Adrenal gland (tissue), 19 donors: ENCODE measurements at places on chromosomes 5 and 9. TPM values are rescaled to one million over a fixed set of nuclear protein-coding genes. Genes with fewer than 3 reads are reported as not detected.

GRCh38 chr5:172102218-172102870 lies 85.7 kb downstream of the STK10 start:
- H3K4me3 ChIP-seq, result no peak overlapping the region
- H3K27ac ChIP-seq, result no peak overlapping the region
- no peaks in the 10 kb centered on the region for H3K27me3 ChIP-seq

DNA sequence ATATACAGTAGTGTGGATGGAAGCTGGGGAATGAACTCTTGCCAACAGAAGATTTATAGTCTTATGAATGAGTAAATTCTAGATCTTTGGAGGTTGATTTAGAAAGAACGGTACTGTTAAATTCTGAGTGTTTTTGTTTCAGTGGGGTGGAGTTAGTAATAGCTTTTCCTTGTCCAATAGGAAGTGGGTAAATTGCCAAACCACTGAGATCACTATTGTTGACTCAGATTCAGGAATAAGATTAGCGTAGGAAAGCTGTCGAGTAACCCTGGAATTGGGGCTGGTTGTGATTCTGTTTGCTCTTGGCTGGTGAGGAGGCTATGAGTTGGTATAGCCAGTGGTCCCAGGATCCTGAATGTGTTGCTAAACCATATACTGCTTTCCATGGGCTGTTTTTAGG lies 155.6 kb downstream of the ARHGAP26 start:
- H3K4me3 ChIP-seq, result no peak overlapping the region
- no peaks in the 10 kb centered on the region for H3K4me1 ChIP-seq
- no peaks in the 10 kb centered on the region for H3K36me3 ChIP-seq

GRCh38 chr5:143923634-143924266 lies 111.8 kb downstream of the HMHB1 start:
- no peak overlapping the region for H3K27ac ChIP-seq
- DNase-seq, result no peak
- H3K36me3 ChIP-seq, result no peaks in the 10 kb centered on the region
- no peak overlapping the region for H3K4me3 ChIP-seq
- H3K4me1 ChIP-seq, result no peaks in the 10 kb centered on the region

DNA sequence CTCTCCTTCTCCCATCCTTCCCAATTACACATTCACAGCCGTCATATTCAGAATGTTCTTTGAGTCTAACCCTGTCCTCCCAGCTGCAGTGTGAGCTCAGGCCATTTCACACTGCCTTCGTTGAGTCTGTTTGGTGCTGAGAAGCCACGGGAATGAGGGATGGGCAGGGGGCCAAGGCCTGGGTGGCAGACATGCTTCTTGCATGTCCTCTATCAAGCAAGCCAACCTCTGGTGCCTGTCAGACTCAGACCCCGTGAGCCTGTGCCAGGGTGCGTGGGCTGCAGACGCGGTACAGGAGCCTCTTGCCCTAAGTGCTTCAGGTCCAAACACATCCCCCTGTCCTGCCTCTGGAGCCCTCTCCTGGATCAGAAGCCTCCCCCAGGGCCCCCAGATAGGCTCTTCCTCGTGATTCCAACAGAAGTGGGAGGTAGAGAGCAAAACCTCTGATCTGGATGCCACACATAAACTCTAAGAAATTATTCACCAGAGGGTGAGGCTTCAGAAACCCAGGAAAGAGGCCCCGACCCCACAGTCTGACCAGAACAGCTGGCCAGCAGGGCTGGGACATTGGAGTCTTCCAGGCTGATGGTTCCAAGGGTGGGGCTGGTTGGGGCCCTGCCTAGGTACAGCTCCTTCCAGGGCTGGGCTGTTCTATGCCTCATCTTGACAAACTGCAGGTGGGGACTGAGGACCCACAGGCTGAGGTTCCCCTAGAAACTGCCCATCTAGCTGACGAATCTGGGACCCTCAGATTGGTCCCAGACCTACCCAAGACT lies 46.7 kb upstream of the CDKN2AIPNL start:
- no peak overlapping the region for H3K4me3 ChIP-seq
- no peaks in the 10 kb centered on the region for H3K4me1 ChIP-seq
- no peak overlapping the region for H3K27ac ChIP-seq
- H3K36me3 ChIP-seq, result no peaks in the 10 kb centered on the region
- H3K27me3 ChIP-seq, result no peaks in the 10 kb centered on the region
- DNase-seq, result no peak

DNA sequence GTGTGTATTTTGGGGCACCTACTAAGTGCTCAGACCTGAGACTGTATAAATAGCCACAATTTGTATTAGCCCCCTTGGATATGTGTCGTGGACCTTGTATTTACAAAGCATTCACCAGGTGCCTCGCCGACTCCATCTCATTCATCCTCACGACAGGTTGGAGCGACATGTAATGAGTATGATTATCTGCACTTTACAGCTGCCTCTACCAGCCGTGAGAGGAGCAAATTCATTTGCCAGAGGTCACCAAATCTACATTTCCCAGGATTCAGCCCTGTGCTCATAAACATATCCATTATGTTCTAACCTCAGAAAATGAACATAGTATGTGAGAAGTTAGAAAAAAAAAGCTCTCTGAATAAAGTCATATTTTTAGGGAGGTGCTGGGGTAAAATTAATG lies 167.4 kb downstream of the ZDHHC21 start:
- DNase-seq, result no peak
- H3K27ac ChIP-seq, result no peak overlapping the region
- H3K36me3 ChIP-seq, result no peaks in the 10 kb centered on the region

Gene ZNF658
- total RNA-seq, result 2.4 TPM

Gene HTR1A
- not detected for total RNA-seq
